ENCODE measurements at places on chromosomes 12 and 14.

GRCh38 chr12:48199774-48200221 is 3.3 kb downstream of the OR10AD1 start:
- no peak for DNase-seq

DNA sequence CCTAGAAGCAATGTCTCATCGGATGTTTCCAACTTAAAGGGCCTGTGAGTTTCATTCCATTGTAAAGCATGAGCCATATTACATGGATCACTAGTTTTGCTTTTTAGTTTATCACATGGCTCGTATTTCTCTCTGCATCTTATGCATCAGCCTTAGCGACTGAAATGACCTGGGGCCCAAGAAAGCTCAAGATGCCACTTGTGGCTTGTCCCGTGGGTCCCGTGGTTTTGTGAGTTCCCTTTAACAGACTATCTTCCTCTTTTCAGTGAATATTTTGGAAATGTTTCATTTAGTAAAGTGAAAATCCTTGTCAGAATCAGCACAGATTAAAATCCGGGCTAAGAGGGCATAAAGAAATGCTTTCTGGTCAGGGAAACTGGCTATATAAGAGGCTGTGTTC is 86.2 kb upstream of the PPM1H start:
- no peak for DNase-seq

GRCh38 chr12:75650595-75651341 is 139.4 kb upstream of the KRR1 start:
- DNase-seq: no peak

- no peak for DNase-seq
Measured at GRCh38 chr12:113515082-113515856, 43.6 kb upstream of the LHX5 start.

DNA sequence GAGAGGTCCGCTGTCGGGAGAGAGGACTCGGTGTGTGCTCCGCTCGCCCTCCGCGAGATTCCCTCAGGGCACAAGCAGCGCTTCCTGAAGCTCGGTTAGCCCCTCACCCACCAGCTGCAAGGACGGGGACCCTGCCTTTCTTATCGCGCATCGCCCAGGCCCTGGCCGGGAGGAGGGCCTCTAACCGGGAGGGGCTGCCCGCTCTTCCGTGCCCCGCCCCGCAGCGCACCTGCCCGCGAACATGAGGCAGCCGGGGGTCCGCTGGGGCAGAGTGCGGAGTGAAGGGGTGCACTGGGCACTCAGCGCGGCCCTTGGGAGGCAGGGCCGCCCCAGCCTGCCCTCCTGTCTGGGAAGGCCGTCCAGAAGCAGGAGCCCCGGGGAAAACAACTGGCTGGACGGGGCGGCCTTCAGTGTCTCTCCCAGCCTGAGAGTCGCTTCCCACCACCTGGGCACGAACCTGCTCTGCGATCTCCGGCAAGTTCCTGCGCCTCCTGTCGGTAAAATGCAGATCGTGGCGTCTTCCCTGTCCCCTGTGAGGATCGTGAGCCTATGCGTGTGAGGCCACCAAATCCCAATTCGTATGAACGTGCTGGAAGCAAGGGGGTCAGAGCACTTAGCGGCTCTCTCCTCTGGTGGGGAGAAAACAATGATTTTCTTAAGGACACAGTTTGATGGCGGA is 28.0 kb upstream of the ADIPOR2 start:
- no peak for DNase-seq

- DNase-seq: no peak
Measured at GRCh38 chr14:22502007-22502406, 87.0 kb downstream of the DAD1 start.

GRCh38 chr14:89836830-89837469 is 117.6 kb downstream of the EFCAB11 start:
- no peak for DNase-seq

- DNase-seq: no peak
Measured at GRCh38 chr14:104117341-104118005, 20.9 kb upstream of the KIF26A start.

- no peak for DNase-seq
Measured at GRCh38 chr14:54695196-54695595, 128.3 kb downstream of the SAMD4A start.

- no peak for DNase-seq
Measured at GRCh38 chr12:87930033-87930432, 99.2 kb downstream of the C12orf50 start.

- DNase-seq: no peak
Measured at GRCh38 chr14:72535485-72535884, 358.4 kb downstream of the DPF3 start.

DNA sequence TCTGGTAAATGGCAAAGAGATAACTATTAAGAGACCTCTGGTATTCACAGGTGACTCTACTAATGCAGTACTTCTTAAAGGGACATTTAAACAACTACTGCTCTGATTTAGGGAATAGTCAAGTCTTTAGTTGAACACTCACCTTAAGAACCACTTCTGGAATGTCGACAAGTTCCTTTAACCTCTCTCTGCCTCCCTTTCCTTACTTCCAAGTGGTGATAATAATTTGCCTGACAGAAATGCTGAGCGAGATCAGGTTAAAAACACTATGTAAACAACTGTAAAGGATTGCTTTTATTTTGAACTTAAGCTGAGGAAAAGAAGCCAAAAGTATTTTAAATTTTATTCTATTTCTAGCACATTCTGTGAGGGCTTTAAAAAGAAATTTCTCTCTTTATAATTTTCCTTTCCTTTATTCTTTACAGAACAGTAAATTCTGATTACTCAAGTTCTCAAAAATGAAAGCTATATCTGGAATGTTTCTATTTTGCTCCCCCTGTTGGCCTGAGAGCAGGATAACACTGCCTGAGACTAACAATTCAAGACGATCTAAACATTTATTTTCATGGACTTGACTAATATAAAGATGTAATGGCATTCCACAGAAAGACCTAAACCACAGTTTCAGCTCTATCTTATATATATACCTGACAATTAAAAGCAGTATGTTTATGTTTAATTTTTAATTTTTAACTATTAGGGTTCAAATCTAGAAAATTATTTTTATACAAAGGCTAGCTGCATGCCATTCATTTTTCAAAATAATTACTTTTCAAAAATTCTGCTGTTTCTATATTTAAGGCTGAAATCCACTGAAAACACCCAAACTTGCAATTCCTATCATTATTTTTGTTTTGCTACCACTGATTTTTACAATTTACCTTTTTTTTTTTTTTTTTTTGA is 29.2 kb downstream of the ZCCHC8 start:
- DNase-seq: no peak

GRCh38 chr12:85089792-85090191 is 53.6 kb downstream of the LRRIQ1 start:
- no peak for DNase-seq

- DNase-seq: no peak
Measured at GRCh38 chr12:28374556-28374955, 184.3 kb downstream of the CCDC91 start.

GRCh38 chr12:26783131-26783526 is 49.9 kb downstream of the ITPR2 start:
- DNase-seq: no peak

- no peak for DNase-seq
Measured at GRCh38 chr12:91702843-91703425, 442.7 kb downstream of the BTG1 start.

GRCh38 chr12:116177017-116177416 is 100.5 kb downstream of the MED13L start:
- DNase-seq: no peak

- no peak for DNase-seq
Measured at GRCh38 chr14:23002592-23002991, 7.4 kb downstream of the C14orf93 start.

DNA sequence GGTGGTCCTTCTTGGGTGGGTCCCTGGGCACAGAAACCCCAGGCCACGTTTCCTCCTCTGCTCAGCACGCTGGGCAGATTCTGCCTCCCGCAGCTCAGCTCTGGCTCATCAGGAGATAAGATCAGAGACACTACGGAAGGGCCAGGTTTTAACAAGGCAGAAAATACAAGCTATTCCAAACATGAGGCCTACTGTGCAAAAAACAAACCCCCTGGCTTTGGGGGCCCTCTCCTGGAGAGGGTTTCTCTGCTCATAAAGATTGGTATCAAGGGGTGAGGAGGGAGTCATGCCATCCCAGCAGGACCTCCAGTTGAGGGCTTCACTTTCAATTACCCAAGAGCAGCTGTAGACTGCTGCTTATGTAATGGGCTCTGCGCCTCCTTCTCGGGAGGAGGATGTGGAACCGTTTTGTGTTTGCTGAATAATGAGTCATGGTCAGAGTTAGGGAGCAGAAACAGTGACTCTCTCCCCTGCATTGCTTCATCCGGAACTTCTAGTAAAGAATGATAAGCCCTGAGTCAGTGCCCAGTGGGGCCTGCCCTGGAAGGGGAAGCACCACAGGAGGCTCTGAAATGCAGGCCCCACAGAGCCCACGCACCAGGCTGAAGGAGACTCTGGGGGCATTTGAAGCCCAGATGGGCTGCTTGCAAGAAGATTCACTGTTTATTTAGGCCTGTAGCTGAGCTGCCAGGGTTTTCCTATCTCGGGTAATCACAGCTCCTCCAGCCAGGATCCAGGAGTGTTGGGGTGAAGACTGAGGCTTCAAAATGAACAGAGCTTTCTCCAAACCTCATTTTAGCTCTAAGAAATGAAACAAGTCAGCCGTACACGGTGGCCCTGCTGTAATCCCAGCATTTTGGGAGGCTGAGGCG is 79.3 kb downstream of the SSPN start:
- DNase-seq: no peak

GRCh38 chr12:131854861-131855476 is 26.8 kb downstream of the MMP17 start:
- DNase-seq: no peak

DNA sequence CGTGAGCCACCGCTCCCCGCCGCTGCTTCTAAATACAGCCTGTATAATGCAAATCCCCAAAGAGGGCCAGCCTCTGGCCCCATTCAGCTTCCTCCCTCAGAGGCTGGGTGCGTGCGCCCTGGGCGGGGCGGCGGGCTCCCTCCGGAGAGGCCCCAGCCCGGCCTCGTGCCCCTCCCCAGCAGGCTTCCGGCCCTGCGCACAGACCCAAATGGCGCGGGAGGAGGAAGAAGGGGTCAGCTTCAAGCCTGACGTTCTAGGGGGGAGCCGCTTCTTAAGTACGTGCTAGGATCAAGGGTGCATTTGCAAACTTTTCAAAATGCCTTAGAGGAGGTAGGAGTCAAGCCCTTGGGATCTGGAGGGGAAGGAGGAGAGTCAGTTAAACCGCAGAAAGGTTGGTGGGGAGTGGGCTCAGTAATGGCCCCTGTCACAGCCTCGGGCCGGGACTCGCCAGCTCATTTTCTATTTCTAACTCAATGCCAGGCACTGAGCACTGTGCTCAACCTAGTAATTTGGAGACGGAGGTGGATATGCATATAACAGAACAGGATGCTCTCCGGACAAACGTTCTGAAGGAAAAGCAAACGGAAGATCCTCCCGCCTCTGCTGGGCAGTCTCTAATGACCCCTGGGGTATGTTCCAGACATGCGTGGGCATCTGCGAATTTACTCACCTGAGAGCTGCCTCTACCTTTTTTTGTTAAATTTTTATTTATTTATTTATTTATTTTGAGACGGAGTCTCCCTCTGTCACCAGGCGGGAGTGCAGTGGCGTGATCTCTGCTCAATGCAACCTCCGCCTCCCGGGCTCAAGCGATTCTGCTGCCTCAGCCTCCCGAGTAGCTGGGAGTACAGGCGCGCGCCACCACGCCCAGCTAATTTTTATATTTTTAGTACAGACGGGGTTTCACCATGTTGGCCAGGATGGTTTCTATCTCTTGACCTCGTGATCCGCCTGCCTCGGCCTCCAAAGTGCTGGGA is 32.3 kb downstream of the NINJ2 start:
- no peak for DNase-seq

- no peak for DNase-seq
Measured at GRCh38 chr12:113436993-113437728, 15.0 kb downstream of the SDSL start.

- DNase-seq: no peak
Measured at GRCh38 chr14:99660794-99661193, 15.9 kb downstream of the HHIPL1 start.

DNA sequence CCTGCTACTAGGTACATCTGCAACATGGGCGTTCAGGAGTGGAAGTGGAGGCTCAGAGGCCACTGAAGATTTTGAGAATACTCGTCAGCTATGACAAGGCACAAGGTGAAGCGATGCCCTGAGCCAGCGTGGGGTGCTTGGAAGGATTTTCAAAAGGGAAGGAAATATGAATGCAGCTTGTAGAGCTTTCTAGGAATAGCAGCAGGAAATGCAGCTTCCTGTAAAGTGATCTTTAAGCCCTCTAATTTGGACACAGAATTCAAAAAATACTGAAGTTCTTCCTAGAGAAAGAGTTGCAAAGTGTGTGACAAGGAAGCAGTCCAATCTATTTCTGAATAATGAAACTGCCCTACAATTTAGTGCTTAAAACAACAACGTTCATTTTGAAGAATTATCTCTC is 13.2 kb upstream of the C1S start:
- DNase-seq: no peak

GRCh38 chr12:9348906-9349518 is 140.8 kb upstream of the PZP start:
- no peak for DNase-seq

GRCh38 chr12:68206446-68206845 is 19.2 kb downstream of the IL26 start:
- DNase-seq: no peak

DNA sequence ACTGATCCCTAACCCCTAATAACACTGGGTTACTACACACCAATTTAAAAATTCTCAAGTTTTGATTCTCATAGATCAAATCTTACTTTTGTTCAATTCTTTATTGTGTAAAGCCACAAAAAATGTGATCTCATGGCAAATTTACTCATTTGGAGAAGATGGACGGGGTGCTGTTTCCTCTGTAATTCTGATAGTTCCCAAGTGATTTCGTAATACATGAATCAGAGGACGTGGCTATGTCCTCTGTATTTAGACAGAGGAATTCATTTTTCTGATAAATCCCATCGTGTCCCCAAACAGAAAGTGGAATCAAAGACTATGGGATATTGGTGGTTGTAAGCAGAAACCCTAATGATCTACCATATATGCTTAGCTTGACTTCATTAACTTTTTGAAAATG is 76.6 kb upstream of the GNG2 start:
- DNase-seq: no peak

DNA sequence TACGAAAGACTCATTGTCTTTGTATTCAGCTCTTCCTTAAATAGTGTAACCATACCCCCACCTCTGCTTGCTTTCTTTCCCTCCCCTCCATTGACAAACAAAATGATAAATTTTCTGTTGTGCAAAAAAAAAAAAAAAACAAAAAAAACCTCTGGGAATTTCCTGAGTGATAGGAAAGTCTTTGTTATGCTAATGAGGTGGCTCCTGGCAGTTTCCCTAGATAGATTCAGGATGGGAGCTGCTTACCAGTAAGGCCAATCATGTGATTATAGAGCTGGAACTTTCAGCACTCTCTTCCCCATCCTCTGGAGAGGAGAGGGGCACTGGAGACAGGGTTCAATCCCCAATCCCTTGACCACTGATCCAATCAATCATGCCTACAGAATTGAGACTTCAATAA is 120.5 kb downstream of the NUAK1 start:
- DNase-seq: no peak

- no peak for DNase-seq
Measured at GRCh38 chr14:25833341-25834126, 764.3 kb downstream of the NOVA1 start.

GRCh38 chr14:90574188-90575131 is 177.6 kb downstream of the CALM1 start:
- no peak for DNase-seq
